ENCODE measurements at places on chromosomes 13 and 19.

GRCh38 chr19:55209693-55210472 is 582 bp upstream of the PTPRH start:
- DNase-seq = no peak

- DNase-seq = no peak
Measured at GRCh38 chr13:39259371-39260140, 221.3 kb downstream of the NHLRC3 start.

DNA sequence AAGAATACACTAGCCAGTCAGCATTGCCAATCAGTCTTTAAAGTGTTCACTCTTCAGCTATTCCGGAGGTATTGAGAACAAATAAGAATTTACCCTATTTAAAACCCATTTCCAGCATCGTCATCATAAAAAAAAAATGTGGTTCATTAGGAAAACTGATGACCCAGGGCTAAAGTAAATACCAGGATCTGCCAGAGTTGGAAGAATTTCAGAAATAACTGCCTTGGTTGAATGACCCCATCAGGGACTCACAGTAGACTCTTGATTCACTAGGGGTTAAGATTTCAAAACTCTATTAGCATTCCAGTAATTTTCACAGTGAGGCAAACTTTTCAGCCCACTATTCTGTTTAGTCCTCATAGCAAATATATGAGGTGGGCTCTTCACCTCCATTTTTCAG is 377.0 kb downstream of the ITGBL1 start:
- no peak for DNase-seq

DNA sequence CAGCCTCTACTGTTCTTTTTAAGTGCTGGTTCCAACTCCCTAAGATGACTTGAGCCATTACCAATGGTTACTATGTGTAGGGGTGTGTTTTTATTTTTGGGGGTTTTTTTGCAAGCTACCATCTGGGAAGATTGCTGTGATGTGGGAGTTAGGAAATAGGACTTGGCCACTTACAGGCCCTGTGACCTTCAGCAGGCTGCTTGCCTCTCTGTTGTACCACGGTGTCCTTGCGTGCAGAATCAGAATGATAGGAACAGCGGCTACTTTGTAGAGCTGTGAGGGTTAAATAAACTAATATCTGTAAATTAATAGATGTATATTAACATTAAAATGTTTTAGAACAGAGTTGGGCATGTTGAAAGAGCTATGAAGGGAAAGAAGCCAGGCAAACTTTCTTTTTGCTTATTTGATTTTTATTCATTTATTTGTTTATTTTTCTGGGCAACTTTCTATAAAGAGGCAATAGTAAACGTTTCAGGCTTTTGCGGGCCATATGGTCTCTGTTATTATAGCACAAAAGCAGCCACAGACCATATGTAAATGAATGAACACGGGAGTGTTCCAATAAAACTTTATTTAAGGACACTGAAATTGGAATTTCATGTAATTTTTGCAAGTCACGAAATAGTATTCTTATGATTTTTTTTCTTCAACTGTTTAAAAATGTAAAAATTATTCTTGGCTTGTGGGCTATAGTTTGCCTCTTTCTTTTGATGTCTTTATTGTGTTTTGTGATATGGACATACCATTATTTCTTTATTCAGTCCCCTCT is 26.4 kb upstream of the EHD2 start:
- no peak for DNase-seq

GRCh38 chr19:1125601-1126467 is 22.0 kb downstream of the GPX4 start:
- DNase-seq = no peak

GRCh38 chr19:43749898-43750297 is 4.9 kb downstream of the SMG9 start:
- no peak for DNase-seq

Measured in vagina (tissue), 2 donors.